Suprapubic skin (tissue), 4 donors: ENCODE measurements at places on chromosomes 16 and 17.

GRCh38 chr17:82333279-82334171 is at the start of gene SECTM1:
SECTM1 (minus strand) TSS chr17:82333766; CDS start chr17:82327240, 6,526 bp downstream.
- H3K4me1 ChIP-seq: peaks cover 69% of the 10 kb centered on the region
- H3K36me3 ChIP-seq: no peaks in the 10 kb centered on the region
- peak; percentile 91 for DNase-seq
- H3K4me3 ChIP-seq: peak within 1 kb of the TSS; percentile 62

GRCh38 chr16:19850131-19850817 is 34.4 kb downstream of the GPRC5B start:
- no peaks in the 10 kb centered on the region for H3K4me1 ChIP-seq
- no peaks in the 10 kb centered on the region for H3K27me3 ChIP-seq
- no peak overlapping the region for H3K4me3 ChIP-seq
- no peak for DNase-seq
- no peak overlapping the region for H3K27ac ChIP-seq

GRCh38 chr17:17200311-17200710 is 5.8 kb downstream of the PLD6 start:
- peaks cover 26% of the 10 kb centered on the region for H3K4me1 ChIP-seq
- no peaks in the 10 kb centered on the region for H3K27me3 ChIP-seq
- no peak for DNase-seq
- no peaks in the 10 kb centered on the region for H3K36me3 ChIP-seq
- no peak overlapping the region for H3K27ac ChIP-seq
- no peak overlapping the region for H3K4me3 ChIP-seq

GRCh38 chr17:69342896-69343644 is 16.1 kb upstream of the ABCA5 start:
- H3K4me1 ChIP-seq: no peaks in the 10 kb centered on the region
- H3K27ac ChIP-seq: no peak overlapping the region
- DNase-seq: no peak
- H3K27me3 ChIP-seq: no peaks in the 10 kb centered on the region

DNA sequence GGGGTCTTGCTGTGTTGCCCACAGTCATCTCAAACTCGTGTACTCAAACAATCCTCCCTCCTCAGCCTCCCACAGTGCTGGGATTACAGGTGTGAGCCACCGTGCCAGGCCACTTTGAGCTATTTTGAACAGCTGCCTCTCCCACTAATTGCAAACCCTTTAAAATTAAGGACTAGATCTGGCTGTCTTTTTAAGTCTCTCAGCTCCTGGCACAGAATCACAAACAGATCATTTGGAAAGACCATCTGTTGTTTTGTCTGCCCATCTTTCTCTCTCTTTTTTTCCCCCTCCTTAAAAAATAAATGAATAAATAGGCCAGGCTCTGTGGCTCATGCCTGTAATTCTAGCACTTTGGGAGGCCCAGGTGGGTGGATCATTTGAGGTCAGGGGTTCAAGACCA is 10.9 kb upstream of the STAT3 start:
- no peaks in the 10 kb centered on the region for H3K27me3 ChIP-seq
- peaks cover 33% of the 10 kb centered on the region for H3K4me1 ChIP-seq
- H3K27ac ChIP-seq: no peak overlapping the region
- no peak overlapping the region for H3K4me3 ChIP-seq
- peaks cover 16% of the 10 kb centered on the region for H3K36me3 ChIP-seq
